Stimulated activated CD4-positive, alpha-beta T cell treated with anti-CD3 and anti-CD28 coated beads, Interleukin-1b, Interleukin-23, amount 100 ng/mL, for 1 hour (primary cell): ENCODE measurements at places on chromosomes 4 and X.

- DNase-seq: no peak
Measured at GRCh38 chr4:138702190-138702824, 313.3 kb upstream of the NOCT start.

DNA sequence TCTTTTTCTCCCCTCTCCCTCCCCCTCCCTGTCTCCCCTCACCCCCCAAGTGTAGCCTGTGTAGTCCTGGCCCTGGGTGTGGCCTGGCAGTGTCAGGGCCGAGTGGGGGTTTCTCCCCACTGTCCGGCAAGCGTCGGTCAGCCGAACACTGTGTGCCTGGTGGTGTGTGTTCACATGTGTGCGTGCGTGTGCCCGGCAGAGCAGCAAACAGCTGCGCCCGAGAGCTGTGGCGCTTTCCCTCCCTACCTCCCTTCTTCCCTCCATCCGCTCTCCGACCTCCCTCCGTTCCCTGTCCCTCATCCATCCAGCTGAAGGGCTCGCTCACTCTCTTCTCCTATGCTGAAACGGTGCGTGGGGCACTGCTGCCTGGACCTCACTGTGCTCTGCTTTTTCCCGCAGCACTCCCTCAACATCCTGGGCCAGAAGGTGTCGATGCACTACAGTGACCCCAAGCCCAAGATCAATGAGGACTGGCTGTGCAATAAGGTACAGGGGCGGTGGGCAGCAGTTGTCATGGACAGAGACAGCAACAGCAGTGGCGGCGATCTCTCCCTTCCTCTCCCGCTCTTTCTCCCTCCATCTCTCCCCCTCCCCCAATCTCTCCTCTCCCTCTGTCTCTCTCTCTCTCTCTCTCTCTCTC lies 17.4 kb upstream of the UBA1 start:
- no peak for DNase-seq

- no peak for DNase-seq
Measured at GRCh38 chrX:82163701-82164100, 961.8 kb downstream of the SH3BGRL start.

DNA sequence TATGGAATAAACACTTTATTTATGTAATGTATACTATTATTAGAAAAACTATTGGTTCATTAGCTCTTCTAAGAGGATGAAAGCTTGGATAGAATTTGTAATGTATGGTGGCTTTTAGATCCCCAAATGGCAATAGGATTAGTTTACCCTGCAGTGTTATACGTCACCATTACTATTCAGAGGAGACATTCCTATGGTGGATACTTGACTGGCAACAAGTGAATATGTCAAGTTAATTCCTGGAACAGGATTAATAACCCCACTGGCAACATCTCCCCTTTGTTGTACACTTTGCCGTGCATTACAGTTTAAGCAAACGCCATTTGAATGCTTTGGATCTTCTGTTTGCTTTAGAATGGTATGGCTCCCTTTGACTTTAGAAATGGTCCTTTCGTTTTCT lies 420.3 kb downstream of the FAM47B start:
- no peak for DNase-seq

DNA sequence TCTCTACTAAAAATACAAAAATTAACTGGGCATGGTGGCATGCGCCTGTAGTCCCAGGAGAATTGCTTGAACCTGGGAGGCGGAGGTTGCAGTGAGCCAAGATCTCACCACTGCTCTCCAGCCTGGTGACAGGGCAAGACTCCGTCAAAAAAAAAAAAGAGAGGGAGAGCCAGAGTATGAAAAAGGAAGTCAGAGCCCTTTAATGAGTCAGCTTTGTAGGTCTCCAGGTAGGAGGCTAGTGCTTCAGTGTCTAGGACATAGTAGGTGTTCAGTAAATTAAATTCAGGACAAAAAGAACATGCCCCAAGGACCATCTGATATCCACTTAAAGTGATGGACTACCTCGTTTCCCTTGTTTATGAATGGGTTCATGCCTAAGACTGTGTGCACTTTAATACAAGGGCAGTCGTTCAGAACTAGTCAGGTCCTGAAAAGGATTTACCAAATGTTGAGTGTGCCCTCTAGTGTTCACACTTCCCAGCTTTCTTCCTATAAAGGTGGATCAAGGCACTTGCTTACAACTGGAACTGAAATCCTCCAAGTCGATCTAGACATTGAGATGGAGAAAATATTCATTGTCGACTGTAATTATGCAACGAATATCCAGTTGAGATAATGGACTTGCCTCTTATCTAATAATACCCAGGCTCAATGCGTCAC lies 29.0 kb downstream of the F9 start:
- no peak for DNase-seq

- no peak for DNase-seq
Measured at GRCh38 chrX:67892401-67892800, 348.6 kb downstream of the AR start.

DNA sequence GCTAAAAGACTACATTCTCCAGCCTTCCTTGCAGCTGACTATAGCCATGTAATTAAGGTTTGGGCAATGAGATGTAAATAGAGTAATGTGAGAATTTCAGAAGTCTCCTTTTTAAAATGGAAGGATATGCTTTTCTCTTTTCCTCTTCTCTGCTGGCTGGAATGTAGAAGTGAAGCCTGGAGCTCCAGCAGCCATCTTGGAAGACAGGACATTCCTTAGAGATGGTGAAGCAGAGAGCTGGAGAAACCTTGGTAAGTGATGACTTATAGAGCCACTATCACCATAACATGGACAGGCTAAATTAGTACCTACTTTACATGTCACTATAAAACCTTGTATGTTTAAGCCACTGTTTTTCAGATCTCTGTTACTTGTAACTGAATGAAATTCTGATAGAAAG lies 48.0 kb downstream of the RASL11B start:
- no peak for DNase-seq

- DNase-seq: no peak
Measured at GRCh38 chr4:70591955-70592582, at the start of gene AMBN. Gene AMBN, plus strand, starts transcription at chr4:70592256. Its CDS starts 103 bp downstream, at chr4:70592359.

DNA sequence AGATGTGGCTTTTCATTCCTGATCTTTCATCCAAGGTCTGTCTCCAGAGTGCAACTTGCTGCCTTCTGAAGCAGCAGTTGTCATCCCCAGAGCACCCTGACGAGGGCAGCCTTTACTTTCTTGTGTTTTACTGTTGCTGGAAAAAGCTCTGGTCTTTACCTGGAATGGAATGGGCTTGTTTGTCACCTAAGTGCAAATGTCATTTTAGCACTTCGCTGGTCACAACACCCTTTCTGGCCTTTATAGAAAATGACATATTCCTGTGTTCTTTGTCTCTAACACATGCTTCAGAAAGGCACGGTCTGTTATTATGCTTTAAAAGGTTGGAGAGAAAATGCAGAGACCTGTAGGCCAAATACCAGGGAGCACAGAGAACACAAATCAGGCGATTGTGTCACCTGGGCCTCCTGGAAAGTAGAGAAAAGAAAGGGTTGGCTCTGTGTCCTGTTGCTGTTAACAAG lies 332.7 kb upstream of the IGFBP7 start:
- no peak for DNase-seq

DNA sequence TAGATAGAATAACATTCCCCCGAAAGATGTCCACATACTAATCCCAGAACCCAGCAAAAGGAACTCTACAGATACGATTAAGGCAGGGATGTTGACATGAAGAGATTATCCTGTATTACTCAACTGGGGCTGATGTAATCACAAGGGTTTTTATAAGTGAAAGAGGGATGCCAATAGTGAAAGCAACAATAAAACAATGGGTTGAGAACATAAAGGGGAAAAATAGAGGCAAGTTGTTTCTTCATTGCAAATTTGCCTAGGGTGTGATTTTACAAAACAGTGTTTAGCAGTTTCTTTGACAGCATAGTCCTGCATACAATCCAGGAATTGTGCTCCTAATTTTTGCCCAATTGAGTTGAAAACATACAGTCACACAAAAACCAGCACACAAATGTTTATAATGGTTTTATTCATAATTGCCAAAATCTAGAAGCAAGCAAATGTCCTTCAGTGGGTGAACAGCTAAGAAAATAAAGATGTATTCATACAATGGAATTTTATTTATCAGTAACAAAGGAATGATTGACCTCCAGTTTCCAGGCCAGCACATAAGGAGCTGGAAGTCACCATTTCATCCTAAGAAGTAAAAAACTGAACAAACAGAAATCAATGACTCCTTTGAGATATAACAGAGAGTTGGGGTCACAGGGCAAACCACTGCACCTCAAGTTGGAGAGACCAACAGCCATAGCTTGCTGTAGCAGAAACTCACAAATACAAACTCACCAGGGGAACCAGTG lies 107.2 kb downstream of the CENPC start:
- no peak for DNase-seq

GRCh38 chr4:88012647-88013046 lies 5.2 kb downstream of the PKD2 start:
- DNase-seq: no peak

GRCh38 chrX:119753001-119753400 lies 5.4 kb upstream of the SOWAHD start:
- DNase-seq: no peak

DNA sequence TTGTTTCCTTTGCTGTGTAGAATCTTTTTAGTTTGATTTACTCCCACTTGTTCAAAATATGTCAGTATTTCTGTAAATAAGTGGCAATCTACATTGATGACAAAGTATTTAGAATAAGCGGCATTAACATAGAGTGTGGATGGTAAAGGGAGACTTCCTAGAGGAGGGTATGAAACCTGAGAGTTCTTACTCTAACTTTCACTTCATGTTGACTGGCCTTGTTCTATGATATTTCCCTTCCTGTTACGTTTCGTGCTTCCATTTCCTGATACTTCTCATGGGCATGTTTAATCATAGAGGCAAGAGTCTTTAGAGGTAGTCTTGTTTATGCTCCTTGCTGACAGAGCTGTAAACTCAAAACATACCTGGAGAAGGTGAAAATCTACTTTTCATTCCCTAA lies 408.9 kb downstream of the GLUD2 start:
- DNase-seq: no peak

- no peak for DNase-seq
Measured at GRCh38 chr4:121860121-121860520, 10.2 kb downstream of the BBS7 start.

DNA sequence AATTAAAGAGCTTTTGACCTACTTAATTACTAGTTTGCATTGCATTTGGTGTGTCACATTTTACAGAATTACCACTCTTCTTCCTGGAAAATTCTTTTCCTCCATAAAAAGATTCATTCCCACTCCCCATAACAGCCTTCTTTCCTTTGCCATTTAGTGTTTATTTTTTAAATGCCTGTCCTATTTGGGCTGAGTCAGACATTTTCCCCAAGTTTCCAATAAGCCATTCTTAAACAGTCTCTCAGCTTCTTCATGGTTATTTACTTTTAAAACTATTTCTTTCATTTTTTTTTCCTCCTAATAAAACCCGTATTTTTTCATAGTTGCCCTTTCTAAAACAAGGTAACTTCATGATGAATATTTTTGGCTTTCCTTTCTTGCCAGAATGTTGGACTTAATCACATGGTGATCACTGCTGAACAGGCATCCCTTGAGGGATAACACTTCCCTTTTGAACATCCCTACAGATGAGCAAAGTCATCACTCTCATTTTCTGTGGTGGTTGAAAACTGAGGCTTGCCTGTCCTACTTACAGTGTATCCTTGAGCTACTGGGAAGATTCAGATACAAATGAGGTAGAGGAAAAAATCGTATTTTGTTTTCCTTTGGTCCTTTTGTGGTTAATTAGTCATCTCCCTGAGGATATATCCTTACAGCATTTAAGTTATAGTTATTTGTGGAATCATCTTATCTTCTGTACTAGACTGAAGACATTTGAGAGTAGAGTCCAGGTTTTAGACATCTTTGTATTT lies 520.5 kb upstream of the NR3C2 start:
- DNase-seq: no peak

DNA sequence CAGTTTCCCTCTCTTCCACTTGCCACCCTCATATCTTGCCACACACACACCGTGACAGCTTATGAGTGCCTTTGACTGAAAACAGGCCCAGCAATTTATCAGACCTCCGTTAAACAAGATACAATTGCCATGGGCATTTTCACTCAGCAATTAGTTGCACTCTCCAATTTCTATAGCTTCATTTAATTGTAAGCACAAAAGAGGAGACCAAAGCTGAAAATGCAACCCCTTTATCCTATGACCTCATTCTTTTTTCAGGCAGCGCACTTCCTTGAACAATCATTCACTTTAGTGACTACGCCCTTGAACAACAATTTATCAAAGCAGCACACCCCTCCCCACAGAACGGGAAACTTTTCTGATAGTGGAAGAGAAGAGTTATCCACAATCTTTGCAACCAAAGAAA lies 4.1 kb downstream of the POF1B start:
- no peak for DNase-seq

DNA sequence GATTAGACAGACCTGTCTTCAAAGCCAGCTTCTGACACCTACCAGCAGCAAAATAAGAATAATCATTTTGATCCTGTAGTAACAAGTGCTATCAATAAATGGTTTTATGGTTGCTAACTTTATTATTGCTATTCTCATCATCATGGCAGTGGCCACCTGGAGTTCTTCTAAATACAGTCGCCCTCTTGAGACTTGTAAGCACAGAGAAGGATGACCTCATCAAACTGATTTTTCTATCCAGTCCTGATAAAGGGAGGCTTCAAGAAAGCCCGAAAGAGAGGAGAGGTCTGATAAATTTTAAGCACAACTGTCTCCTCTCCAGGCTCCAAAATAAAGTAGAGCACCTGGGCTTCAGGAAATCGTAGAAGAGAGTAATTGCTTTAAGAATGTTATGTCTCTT lies 286.4 kb downstream of the USP46 start:
- no peak for DNase-seq

DNA sequence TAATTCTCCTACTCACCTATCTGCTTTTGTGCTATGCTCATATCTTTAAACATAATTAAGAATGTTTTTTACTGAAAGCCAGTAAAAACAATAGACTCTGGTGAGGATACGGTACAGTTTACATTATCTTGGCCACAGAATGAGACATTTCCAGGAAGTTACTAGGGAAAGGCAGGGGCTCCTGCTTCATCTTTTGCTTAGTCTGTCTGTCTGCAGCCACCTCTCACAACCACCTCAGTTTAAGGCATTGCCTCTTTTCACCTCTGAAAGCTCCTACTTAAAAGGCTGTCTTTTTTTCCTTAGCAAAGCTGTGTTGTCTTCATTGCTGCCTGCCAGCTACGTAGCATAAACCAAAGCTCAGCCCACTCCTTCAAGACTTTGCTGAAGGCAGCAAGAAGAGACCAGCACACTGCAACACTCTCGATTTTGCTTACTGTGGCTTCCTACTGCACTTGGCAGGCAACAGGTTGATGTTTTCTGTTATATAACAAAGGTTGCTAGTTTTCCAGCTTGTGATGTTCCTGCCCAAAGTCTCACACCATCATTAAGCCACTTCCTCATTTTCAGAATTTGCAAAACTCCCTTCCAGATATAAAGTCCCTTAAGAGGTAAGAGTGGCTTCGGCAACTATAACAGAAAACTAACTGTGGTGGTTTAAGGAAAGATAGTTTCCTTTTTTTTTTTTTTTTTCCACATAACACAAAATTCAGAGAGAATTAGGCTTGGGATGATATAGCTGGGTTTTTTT lies 432.9 kb downstream of the GRXCR1 start:
- DNase-seq: no peak

GRCh38 chrX:134718105-134718965 lies 60.1 kb upstream of the PLAC1 start:
- DNase-seq: no peak
